ENCODE measurements at places on chromosomes 7 and 10.

GRCh38 chr7:70790215-70791073, 341.5 kb upstream of the GALNT17 start:
- DNase-seq: no peak
- H3K27ac ChIP-seq: no peak overlapping the region
- H3K4me3 ChIP-seq: no peak overlapping the region
- H3K27me3 ChIP-seq: no peaks in the 10 kb centered on the region
- peaks cover 50% of the 10 kb centered on the region for H3K36me3 ChIP-seq

DNA sequence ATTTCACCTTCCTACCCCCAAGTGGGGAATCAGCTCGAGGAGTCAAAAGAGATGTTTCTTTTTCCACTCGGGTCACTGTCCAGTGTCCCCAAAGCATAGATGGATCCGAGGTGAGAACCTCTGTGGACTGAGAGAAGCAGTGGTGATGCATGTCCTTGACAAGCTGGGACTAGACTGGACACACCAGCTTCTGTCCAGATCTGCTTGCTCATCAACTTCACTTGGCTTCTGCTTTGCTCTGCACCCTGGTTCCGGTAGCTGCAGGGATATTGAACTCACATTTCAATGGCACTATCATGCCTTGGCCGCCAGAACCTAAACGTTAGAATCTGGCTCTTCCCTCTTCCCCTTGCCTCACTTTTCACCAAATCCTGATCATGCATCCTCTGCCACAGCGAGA, 50.3 kb upstream of the CXCL12 start:
- H3K4me1 ChIP-seq: no peaks in the 10 kb centered on the region
- H3K4me3 ChIP-seq: no peak overlapping the region
- DNase-seq: no peak
- no peaks in the 10 kb centered on the region for H3K36me3 ChIP-seq
- no peak overlapping the region for H3K27ac ChIP-seq

DNA sequence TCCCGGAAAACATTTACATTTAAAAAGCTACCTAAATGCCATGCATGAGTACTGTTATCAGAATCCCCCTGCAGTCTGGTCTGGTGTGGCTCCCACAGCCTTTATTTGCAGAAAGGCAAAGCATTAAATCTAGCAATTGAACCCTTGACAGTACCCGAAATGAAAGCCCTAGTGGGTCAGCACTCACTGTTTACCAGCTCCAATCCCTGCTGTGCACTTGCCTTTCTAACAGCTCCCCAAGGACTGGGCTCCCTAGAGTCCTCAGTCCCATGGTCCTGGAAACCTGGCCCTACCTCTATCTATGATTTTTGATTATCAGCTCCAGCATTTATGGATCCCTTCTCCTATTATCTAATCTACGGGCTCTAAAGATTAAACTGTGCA, 1.9 kb upstream of the MACC1 start:
- no peaks in the 10 kb centered on the region for H3K27me3 ChIP-seq
- no peak for DNase-seq
- no peak overlapping the region for H3K27ac ChIP-seq
- no peaks in the 10 kb centered on the region for H3K36me3 ChIP-seq

GRCh38 chr10:42753507-42754154, 29.0 kb upstream of the BMS1 start:
- H3K4me3 ChIP-seq: peak overlapping the region; percentile 24
- no peaks in the 10 kb centered on the region for H3K36me3 ChIP-seq
- peaks cover 46% of the 10 kb centered on the region for H3K27me3 ChIP-seq
- H3K27ac ChIP-seq: no peak overlapping the region
- H3K4me1 ChIP-seq: peaks cover 13% of the 10 kb centered on the region
- DNase-seq: peak; percentile 2

GRCh38 chr10:3548076-3548475, 236.9 kb downstream of the KLF6 start:
- H3K4me3 ChIP-seq: no peak overlapping the region
- H3K4me1 ChIP-seq: peaks cover 2% of the 10 kb centered on the region
- no peak overlapping the region for H3K27ac ChIP-seq
- no peak for DNase-seq
- H3K36me3 ChIP-seq: no peaks in the 10 kb centered on the region

DNA sequence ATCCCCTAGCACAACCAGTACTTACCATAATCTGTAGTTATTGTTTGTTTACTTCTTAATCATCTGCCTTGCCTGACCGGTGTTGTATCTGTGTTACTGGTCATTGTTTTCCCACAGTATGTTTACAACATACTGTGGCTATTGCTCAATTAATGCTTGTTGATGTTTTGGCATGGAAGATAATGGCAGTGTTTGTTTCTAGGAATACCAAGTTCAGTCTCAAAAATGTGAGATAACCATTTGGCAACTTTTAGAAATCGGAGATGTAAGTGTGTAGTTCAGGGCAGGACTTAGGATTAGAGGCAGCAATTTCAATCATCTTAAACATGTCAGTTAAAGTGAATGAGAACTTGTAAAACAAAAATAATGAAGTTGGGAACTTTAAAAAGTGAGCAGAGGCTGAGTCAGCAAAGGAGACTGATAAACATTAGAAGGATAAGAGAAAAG, 8.2 kb downstream of the MINDY3 start:
- no peak overlapping the region for H3K27ac ChIP-seq
- H3K4me3 ChIP-seq: no peak overlapping the region
- DNase-seq: no peak
- H3K27me3 ChIP-seq: no peaks in the 10 kb centered on the region
- no peaks in the 10 kb centered on the region for H3K36me3 ChIP-seq

GRCh38 chr7:45221896-45222604, 64.5 kb downstream of the RAMP3 start:
- H3K4me3 ChIP-seq: no peak overlapping the region
- DNase-seq: no peak
- H3K36me3 ChIP-seq: no peaks in the 10 kb centered on the region
- H3K4me1 ChIP-seq: no peaks in the 10 kb centered on the region
- H3K27ac ChIP-seq: no peak overlapping the region

GRCh38 chr7:25950488-25951413, 201.2 kb upstream of the NFE2L3 start:
- peaks cover 10% of the 10 kb centered on the region for H3K4me1 ChIP-seq
- H3K4me3 ChIP-seq: peak overlapping the region; percentile 78
- H3K27ac ChIP-seq: peak overlapping the region; percentile 15

DNA sequence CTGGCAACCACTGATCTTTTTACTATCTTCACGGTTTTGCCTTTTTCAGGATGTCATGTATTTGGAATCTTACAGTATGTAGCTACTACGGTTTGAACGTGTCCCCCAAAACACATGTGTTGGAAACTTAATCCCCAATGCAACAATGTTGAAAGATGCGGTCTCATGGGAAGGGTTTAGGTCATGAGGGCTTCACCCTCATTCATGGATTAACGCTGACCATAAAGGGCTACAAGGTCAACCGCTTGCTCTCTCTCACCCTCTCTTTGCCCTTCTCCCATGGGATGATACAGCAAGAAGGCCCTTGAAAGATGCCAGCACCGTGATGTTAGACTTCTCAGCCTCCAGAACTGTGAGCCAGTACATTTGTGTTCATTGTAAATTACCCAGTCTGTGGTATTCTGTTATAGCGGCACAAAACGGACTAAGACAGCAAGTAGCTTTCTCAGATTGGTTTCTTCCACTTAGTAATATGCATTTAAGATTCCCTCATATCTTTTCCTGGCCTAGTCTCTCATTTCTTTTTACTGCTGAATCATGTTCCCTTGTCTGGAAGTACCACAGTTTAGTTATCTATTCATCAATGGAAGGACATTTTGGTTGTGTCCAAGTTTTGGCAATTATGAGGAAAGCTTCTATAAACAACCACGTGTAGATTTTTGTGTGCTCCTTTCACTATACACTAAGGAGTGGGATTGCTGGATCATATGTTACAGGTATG, 3.0 kb upstream of the CRYGN start:
- H3K27ac ChIP-seq: no peak overlapping the region
- DNase-seq: no peak
- H3K36me3 ChIP-seq: no peaks in the 10 kb centered on the region
- peaks cover 29% of the 10 kb centered on the region for H3K4me1 ChIP-seq
- no peak overlapping the region for H3K4me3 ChIP-seq
- H3K27me3 ChIP-seq: peaks cover 14% of the 10 kb centered on the region

GRCh38 chr7:70698219-70698832, 433.6 kb upstream of the GALNT17 start:
- peaks cover 7% of the 10 kb centered on the region for H3K36me3 ChIP-seq
- H3K4me3 ChIP-seq: no peak overlapping the region
- H3K4me1 ChIP-seq: peaks cover 9% of the 10 kb centered on the region
- H3K27ac ChIP-seq: no peak overlapping the region

DNA sequence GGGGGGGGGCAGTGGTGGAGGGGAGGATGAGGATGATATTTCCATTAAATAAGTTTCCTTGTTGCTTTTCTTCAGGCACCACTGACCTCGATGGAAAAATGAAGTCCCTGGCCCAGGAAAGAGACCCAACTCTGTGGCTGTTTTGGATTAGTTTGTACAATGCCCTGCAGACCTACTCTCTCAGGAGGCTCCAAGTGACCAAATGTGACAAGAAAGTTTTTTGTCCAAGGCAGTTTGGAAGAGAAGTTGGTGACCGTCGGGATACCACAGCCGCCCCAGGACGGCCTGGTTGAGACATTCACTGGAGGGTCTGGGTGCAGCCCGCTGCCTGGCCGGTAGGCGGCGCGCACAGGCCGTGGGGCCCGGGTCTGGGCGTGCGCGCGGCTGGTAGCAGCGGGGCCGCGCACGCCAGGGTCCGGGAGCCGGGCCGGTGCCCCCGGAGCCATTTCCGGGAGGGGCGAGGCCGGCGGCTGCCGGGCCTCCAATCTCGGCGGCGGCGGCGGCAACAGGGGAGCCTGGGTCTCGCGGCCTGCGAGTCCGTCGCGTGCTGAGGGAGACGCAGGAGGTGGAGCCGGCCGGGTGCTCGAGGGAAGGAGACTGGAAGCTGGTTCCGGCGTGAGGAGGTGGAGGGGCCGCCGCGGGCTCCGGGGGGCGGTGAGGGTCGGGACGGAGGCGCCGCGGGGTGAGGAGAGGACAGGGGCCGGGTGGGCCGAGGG, at the start of gene SGPL1:
Gene SGPL1 (plus strand): TSS at position 445 of the 716 bp plus-strand sequence. CDS start 906 bp downstream, outside the sequence.
- H3K27ac ChIP-seq: peak within 1 kb of the TSS; percentile 62
- no peaks in the 10 kb centered on the region for H3K36me3 ChIP-seq
- H3K4me1 ChIP-seq: peaks cover 13% of the 10 kb centered on the region
- peak within 1 kb of the TSS; percentile 67 for H3K4me3 ChIP-seq
- peak; percentile 87 for DNase-seq

DNA sequence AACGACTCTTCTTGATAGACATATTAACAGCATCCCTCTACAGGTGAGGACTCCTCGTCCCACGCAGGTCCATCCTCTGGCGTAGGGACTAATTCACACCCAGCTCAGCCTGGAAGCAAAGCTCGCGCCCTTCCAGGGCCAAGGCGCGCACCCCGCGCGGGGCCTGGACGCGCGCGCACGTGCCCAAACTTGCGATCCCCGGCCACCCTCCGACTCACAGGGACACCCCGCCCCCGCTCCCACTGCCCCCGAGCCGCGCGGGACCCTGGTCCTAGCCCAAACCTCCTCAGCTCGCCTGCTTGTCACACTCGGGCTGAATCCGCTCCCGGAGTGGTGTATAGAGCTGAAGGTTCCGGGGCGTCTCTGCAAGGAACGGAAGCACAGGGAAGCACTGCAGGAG, 76.9 kb downstream of the ZNF248 start:
- H3K27me3 ChIP-seq: no peaks in the 10 kb centered on the region
- no peaks in the 10 kb centered on the region for H3K36me3 ChIP-seq
- H3K4me3 ChIP-seq: no peak overlapping the region
- no peak overlapping the region for H3K27ac ChIP-seq
- DNase-seq: no peak

DNA sequence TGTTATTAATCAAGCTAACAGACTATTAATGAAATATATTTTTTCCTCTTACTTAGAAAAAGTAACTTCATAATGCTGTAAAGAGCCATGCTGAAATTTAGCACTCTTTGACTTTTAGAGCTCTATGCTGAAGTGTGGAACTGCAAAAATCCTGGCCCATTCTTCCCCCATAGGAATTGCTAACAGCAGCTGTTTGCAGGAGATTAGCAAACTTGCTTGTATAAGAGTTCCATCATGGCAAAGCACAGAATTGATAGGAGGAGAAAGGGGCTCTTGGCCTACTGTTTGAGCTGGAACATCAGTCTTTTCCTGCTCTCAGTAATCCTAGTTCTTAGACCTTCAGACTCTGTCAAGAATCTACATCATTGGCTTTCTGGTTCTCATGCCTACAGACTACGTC, 18.3 kb upstream of the GNAT3 start:
- no peaks in the 10 kb centered on the region for H3K36me3 ChIP-seq
- no peaks in the 10 kb centered on the region for H3K4me1 ChIP-seq
- H3K4me3 ChIP-seq: no peak overlapping the region
- DNase-seq: no peak
- H3K27ac ChIP-seq: no peak overlapping the region
- H3K27me3 ChIP-seq: no peaks in the 10 kb centered on the region

DNA sequence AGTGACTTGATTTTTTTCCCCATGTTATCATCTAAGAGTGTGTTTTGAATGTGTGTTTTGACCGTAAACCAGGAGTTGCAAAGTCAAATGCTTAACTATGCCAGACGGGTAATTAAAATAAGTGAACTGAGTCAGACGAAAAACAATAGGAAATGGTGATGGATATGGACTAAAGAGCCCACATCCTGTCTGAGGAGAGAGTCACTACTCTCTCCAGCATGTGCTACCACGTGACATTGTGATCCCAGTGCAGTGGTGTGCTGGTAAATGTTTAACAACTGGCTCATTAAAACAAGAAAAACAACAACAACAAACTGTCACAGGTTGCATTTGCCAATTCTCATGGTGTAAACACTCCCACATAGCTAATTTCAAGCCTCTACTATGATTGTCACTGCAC, 164.3 kb downstream of the SUGCT start:
- H3K27me3 ChIP-seq: no peaks in the 10 kb centered on the region
- H3K27ac ChIP-seq: no peak overlapping the region
- no peak for DNase-seq
- no peaks in the 10 kb centered on the region for H3K36me3 ChIP-seq
- no peak overlapping the region for H3K4me3 ChIP-seq

- H3K4me3 ChIP-seq: no peak overlapping the region
- no peaks in the 10 kb centered on the region for H3K27me3 ChIP-seq
These were observed 43.4 kb downstream of the CUZD1 start for GRCh38 chr10:122802282-122802681.

Data from thymus (tissue), 14 donors.